AG10803 (cell line): ENCODE measurements at places on chromosomes 7 and 10.
A peak's percentile ranks its signal among the peaks of the same experiment; 100 is the strongest.

- DNase-seq, result peak; percentile 88
Measured at GRCh38 chr7:137873524-137873923, 26.8 kb upstream of the DGKI start.

DNA sequence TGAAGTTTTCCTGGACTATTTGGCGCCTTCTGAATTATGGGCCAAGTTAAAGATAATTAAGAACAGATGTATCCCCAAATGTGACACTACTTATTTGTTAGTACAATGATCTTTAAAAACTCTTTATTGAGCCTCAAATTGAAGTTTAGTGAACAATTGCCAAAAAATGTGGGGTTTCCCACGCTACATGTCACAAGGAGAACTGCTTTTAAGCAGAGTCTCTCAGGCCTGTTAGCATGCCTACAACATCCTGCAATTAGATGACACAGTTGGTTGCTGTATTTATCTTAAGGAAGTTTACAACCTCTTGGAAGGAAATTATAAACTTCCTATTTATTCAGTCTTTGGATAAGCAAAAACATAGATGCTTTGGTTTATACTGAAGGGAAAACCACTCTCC, 733.0 kb downstream of the TNS3 start:
- peak; percentile 89 for DNase-seq

DNA sequence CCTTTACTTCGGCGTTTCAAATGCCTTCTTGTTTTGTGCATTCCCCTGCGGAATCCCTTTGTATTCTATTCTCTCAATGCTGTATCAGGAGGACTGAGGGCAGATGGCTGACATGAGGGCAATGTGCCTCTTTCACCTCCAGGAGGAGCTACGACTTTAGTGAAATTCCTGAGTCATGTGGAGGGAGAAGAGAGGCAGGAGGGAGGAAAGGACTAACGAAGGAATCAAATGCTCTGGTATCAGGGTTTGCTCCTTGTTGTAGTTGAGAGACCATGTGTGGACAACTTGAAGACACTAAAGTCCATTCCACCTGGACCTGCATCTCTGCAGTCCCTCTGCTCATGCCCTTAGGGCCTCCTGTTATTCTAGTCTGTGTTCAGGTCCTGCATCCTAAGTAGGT, 40.2 kb upstream of the PRSS58 start:
- DNase-seq, result no peak

- peak; percentile 28 for DNase-seq
Measured at GRCh38 chr7:151844071-151844824, 32.7 kb downstream of the PRKAG2 start.
